Activated effector memory CD4-positive, alpha-beta T cell treated with Interleukin-2 at 50 U/mL for 16 hours (primary cell): ENCODE measurements at places on chromosomes 1 and 21.

- no peak for DNase-seq
These were observed 73.9 kb downstream of the CD58 start for GRCh38 chr1:116496898-116497297.

GRCh38 chr1:107877092-107877491, 87.9 kb downstream of the VAV3 start:
- DNase-seq, result no peak

- no peak for DNase-seq
These were observed 9.8 kb downstream of the COL8A2 start for GRCh38 chr1:36115200-36115669.

DNA sequence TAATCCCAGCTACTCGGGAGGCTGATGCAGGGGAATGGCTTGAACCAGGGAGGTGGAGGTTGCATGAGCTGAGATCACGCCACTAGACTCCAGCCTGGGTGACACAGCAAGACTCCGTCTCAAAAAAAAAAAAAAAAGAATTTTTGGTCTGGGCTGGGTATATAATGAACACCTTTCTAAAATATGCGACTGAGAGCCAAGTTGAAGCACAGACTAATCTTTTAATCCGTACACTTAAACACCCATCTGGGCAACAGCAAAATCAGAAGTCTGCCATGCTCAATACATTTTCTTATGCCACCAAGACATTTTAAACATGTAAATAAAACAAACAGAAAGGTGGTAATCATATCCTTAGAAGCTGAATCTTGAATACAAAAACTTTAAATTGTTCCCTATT, 31.6 kb upstream of the ABCB10 start:
- DNase-seq, result no peak

- no peak for DNase-seq
These were observed 141.8 kb downstream of the HIVEP3 start for GRCh38 chr1:41776891-41777441.

GRCh38 chr1:50423670-50424000, 392 bp upstream of the DMRTA2 start:
- DNase-seq, result no peak

GRCh38 chr1:206117151-206117948, at the start of gene AVPR1B:
Gene AVPR1B (minus strand): TSS chr1:206117388. CDS start chr1:206116890, 498 bp downstream.
- no peak for DNase-seq

DNA sequence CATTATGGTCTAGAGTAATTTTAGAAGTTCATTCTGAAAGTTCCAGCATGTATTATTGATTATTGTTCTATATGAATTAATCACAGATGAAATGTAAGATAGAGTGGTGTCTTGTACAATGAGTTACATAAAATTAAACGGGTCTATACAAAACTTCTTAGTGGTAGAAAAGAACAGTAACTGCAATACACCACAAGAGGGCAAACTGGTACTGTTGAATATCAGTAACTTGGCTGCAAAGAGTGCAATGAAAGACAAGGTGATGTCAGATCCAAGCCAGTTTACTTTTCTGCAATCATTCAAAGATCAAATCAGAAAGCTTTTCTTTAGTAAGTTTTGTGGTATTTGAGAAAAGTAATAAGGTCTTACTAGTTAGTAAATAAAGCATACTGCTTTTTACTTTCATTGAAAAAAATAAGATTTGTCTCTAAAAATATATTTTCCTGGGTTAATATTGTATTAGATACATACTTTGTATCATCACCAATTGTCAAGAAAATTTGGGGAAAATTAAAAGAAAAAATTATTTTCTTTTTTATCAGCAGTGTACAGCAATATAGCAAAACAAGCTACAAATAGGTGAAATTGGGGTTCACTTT, 66.4 kb upstream of the BTG3 start:
- DNase-seq, result no peak

- peak; percentile 39 for DNase-seq
These were observed 30.9 kb downstream of the PDE9A start for GRCh38 chr21:42684109-42684916.

DNA sequence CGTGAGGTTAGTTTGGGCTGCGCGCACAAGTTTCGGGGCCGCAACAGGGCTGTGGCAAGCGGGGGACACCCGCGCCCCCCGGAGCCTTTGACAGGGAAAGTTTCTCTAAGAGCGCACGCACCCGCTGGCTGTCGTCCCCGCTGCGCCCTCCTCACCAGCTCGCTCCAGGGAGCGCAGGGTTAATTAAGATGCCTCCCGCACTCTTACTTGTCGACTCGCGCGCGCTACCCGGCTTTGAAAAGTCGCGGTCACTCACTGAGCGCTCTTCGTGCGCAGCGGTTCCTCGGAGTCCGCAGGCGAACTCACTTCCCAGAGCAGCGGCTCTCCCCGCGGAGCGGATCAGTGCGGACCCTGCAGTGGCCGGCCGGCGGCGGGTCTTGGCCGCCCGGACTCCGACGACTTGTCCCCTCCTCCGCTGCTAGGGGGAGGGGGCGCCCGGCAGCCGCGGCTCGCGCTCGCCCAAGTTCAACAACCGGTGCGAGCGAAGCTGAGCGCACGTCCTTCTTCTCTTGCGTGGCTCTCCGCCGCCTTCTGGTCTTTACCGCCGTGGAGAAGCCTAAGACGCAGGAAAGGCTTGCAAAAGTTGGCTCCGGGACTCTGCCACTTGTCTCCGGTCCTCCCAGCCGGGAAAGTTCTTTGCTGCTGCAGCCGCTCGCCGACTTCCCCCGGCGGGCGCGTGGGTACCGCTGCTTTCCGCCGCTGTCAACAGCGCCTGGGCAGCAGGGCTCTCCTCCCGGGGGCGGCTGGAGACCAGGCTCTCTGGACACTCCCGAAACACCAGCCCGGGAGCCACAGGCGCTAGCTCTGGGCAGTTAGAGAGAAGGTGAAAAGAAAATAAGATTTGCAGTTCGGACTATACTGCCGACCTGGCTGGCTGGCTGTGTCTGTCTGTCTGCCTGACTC, 506 bp downstream of the JUN start:
- DNase-seq, result peak; percentile 17

- peak; percentile 63 for DNase-seq
These were observed 46.5 kb upstream of the COA6 start for GRCh38 chr1:234326497-234327366.
